ENCODE measurements at places on chromosomes 5 and 9. TPM values are rescaled to one million over a fixed set of nuclear protein-coding genes. Genes with fewer than 3 reads are reported as not detected.
A peak's percentile ranks its signal among the peaks of the same experiment; 100 is the strongest.

DNA sequence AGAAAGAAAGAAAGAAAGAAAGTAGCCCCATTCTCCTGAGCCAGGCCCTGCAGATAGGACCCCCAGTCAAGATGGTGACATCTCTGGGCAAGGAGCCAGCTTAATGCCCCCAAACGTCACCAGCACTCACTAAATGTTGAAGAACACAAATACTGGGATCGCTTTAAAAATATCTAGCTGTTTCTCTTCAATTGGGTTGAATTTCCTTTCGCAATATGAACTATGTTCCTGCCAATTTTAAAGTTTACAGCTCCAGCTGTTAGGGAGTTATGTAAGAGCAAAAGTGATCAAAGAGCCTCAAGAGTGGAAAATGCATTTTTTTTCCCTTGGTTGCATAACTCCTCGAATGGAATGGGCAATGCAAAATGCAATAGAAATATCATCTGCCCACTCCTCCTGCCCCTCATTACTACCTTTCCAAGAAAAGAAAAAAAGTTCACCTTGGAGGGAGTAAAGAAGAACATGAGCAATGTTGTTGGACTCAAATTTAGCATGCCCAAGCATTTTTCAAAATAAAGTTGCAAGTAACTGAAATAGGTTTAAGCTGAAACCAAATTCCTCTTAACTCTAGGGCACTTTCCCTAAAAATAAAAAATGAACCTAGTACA lies 244.2 kb upstream of the PIK3R1 start:
- DNase-seq, result no peak

DNA sequence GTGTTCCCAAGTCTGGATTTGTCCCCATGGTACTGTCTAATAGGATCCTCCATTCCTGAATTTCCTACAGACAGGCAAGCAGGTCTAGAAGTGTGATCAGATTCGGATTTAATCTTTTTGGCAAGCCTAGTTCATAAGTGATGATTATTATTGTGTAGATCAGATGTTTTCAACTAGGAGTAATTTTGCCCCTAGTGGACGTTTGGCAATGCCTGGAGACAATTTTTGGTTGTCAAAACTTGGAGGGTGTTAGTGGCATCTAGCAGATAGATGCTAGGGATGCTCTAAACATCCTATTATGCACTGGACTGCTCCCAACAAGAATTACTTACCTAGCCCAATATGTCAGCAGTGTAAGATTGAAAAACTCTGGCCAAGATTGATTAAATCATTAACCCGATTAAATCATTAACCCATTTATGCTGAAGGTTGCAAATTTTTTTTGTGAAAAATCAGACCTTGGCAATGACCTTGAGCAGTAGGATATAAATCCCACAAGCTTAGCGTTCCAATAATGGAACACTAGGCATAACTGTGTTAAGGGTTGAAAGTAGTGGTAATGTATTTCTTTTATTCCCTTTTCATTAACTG lies 28.2 kb downstream of the TCERG1 start:
- DNase-seq, result no peak

DNA sequence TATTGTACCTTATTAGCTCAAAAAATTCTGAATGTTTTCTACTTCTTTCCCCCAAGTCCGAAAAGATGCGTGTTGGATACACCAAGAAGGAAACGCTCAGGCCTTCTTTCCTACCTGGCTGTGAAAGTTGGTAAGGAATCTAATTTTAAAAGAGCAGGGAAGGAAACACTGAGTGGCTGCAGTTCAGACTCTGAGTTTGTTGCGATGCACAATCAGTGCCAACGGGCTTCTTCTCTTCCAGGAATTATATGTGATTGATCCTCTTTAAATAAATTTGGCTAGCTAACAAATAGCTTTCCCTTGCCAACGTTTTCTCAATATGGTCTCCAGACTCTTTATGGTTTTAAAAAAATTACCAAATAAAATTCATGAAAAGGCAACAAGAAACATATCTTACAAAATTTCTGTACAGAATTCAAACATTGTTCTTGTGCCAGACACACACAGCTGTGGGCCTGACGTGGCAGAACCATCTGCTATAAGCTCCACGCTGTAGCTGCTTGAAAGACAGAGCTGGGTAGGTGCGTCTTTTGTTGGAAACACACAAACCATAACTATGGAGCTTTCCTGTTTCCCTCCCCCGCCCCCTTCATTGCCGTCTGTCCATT lies 493.1 kb downstream of the ZNF608 start:
- DNase-seq, result no peak

Gene KCNT1
- polyA plus RNA-seq, result not detected

Gene F2RL2
- polyA plus RNA-seq, result 1.5 TPM

- no peak for DNase-seq
These were observed 32.2 kb upstream of the PSD2 start for GRCh38 chr5:139763280-139763929.

Gene PCDHA3
- polyA plus RNA-seq, result not detected

DNA sequence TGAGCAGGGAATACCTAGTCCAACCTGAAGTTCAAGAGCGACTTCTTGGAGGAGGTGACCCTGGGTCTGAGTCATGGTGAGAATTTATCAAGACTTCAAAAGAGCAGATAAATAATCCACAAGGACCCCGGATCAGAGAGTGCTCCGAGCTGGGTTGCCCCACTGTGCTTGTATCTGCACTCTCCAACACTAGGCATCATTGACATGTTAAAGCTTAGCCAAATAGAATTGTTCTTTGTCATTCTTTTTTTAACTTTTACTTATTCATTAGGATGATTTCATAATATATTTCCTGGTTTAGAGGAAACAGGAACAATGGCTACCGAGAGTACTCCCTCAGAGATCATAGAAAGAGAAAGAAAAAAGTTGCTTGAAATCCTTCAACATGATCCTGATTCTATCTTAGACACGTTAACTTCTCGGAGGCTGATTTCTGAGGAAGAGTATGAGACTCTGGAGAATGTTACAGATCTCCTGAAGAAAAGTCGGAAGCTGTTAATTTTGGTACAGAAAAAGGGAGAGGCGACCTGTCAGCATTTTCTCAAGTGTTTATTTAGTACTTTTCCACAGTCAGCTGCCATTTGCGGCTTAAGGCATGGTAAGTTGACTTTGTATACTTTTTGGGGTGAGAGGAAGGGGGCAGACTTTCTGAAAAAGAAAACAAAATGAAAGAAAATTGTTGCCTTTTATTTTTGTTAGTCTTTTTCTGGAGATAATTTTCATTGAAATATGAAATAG lies at the start of gene CARD6:
Gene CARD6 (plus strand): TSS at position 300 of the 738 bp plus-strand sequence. CDS start 16 bp downstream, at position 316.
- DNase-seq, result peak; percentile 17

GRCh38 chr5:82174128-82174918 lies 103.8 kb downstream of the RPS23 start:
- DNase-seq, result peak; percentile 54

GRCh38 chr5:172816925-172817562 lies 17.0 kb upstream of the ERGIC1 start:
- DNase-seq, result no peak

DNA sequence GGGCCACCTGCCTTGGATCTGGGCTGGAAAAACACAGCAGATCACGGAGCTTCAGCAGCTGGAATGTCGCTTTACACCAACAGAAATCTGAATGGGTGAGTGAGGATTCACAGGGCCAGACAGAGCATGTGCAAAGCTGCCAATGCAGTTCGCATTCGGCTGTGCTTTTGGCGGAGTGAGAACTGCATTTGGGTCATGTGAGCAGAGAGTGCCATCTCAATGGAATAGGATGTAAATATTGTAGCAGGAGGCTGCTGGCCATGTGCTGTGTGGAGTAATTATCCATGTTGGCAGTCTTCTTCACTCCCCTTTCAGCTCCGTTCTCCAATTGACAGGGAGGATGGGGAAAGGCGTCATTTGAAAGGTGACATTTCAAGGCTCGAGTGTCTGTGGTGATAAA lies at the start of gene ANKRD55:
Gene ANKRD55 (minus strand): TSS at position 101 of the 400 bp plus-strand sequence. CDS start 417 bp downstream, outside the sequence.
- DNase-seq, result no peak

DNA sequence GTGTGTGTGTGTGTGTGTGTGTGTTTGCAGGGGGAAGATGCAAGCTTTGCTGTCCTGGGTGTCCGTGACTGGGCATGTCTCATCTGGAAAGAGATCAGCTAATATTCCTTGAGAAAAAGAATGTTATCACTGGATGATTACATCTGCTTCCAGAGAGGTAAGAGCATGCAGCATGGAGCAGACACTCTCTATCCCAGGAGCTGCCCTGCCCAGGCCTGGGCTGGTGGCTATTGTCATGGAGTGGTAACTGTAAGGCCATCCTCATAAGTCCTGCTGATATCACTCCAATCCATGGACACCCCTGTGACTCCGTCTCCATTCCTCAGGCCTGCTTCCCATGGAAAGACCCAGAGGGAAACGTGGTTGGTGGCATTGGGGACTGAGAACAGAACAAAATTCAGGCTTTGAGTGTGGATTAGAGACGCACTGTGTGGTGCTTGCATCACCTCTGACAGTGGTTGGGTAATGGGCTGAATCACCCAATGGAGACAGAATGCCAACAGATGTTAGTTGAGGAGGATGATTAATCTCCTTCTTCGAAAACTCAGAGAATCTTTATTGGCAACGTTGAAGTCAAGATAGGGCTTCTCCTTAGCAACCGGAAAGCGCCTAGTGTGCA lies 52.0 kb upstream of the KCNIP1 start:
- DNase-seq, result no peak

- DNase-seq, result no peak
These were observed 441.5 kb upstream of the CDH6 start for GRCh38 chr5:30752015-30752414.

DNA sequence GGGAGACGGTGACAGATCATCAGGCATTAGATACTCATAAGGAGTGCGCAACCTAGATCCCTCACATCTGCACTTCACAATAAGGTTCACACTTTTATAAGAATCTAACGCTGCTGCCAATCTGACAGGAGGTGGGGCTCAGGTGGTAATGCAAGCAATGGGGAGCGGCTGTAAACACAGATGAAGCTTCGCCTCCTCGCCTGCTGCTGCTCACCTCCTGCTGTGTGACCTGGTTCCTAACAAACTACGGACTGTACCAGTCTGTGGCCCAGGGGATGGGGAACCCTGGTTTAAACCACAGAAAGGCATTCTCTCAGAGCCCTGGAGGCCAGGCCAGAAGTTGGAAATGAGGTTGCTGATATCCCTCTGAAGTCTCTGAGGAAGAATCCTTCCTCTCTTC lies 323.6 kb downstream of the DRD1 start:
- DNase-seq, result no peak

Gene CD180
- 1.7 TPM for polyA plus RNA-seq

- DNase-seq, result no peak
These were observed 1804.0 kb downstream of the MAT2B start for GRCh38 chr5:165309446-165309845.

- no peak for DNase-seq
These were observed 6.6 kb downstream of the BARX1 start for GRCh38 chr9:93948441-93949072.

GRCh38 chr9:18365651-18366050 lies 108.3 kb upstream of the ADAMTSL1 start:
- DNase-seq, result no peak

GRCh38 chr9:110199643-110200042 lies 8.3 kb downstream of the C9orf152 start:
- DNase-seq, result no peak

Gene N4BP3
- 0.10 TPM for polyA plus RNA-seq

Gene JMY
- 6.7 TPM for polyA plus RNA-seq

DNA sequence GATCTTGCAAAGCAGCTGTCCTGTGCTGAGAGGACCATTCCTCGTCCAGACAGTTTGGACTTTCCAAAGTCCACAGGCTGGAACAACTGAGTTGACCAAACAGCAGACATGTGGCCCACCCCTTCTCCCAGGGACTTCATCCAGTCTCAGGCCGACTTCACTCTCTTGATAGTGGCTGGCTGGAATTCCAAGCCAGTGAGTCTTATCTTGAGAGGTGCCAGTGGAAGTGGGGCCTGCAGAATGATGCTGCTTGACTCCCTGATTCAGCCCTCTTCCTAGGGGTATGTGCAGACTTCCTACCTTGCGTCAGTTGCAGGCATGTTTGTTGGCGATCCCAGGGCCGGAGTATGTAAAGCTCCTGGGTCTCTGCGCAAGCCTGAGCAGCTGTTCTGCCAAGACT lies 131.4 kb upstream of the TSLP start:
- no peak for DNase-seq

- no peak for DNase-seq
These were observed 31.2 kb downstream of the AMBP start for GRCh38 chr9:114046875-114047274.

- DNase-seq, result peak; percentile 7
These were observed 167.9 kb upstream of the ACTBL2 start for GRCh38 chr5:57650360-57651069.

Gene KIF24
- not detected for polyA plus RNA-seq

Gene ZNG1F
- 1.4 TPM for polyA plus RNA-seq
